Left lung (tissue), 14 donors: ENCODE measurements at places on chromosomes 3 and 15. TPM values are rescaled to one million over a fixed set of nuclear protein-coding genes. Genes with fewer than 3 reads are reported as not detected.

The MIX23 gene
- 40.5 TPM for polyA plus RNA-seq

GRCh38 chr3:129958755-129959154 lies 15.8 kb upstream of the TRH start:
- no peak for DNase-seq

- no peak for DNase-seq
These were observed 51.2 kb downstream of the SETD5 start for GRCh38 chr3:9448643-9449042.

GRCh38 chr3:184361532-184361931 lies at the start of the genes CLCN2 and POLR2H:
CLCN2 (minus strand) TSS chr3:184361605; CDS start chr3:184361479, 126 bp downstream.
POLR2H (plus strand) TSS chr3:184361710; CDS start chr3:184363493, 1,783 bp downstream.
- peak; percentile 72 for DNase-seq

DNA sequence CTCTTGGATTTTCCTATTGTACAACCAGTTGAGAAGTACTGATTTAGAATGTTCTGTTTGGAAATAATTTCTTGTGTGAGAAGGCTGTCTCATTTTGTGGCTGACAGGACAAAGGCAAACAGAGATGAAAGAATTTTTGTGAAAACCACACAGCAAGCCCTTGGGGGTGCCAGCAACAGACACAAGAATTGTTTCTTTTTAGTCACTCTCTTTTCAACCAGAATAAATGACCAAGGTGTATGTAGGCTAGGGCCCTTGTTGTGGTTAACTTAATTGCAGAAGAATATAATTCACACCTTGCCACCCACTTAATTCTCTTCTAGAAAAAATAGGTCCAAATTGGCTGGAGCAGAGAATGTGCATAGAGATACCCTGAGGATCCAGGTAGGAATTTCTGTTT lies 329.4 kb upstream of the TBC1D5 start:
- DNase-seq, result no peak

DNA sequence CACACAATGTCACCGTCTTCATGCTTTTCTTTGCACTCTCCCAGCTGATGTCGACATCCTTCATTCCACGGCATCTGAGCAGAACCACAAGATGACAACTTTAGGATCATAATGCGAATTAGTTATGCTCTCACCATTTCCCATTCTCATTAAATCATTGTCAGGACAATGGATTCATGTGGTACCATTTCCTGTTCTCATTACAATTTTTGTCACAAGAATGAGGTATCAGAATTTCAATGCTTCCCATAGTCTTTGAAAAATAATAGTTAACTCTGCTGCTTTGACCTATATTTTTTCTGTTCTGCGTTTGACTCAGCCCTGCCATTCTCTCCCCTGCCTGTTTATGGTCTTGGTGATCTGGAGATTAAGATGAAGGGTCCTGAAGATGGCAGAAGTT lies 175.7 kb upstream of the MDFIC2 start:
- DNase-seq, result no peak

- no peak for DNase-seq
These were observed 799.8 kb downstream of the NSUN3 start for GRCh38 chr3:94862703-94863102.

The ATP13A3 gene
- polyA plus RNA-seq, result 56.7 TPM

The ACAD9 gene
- polyA plus RNA-seq, result 43.6 TPM

The MESP1 gene
- 0.37 TPM for polyA plus RNA-seq

The ARNT2 gene
- 35.6 TPM for polyA plus RNA-seq

The EOMES gene
- 0.84 TPM for polyA plus RNA-seq

DNA sequence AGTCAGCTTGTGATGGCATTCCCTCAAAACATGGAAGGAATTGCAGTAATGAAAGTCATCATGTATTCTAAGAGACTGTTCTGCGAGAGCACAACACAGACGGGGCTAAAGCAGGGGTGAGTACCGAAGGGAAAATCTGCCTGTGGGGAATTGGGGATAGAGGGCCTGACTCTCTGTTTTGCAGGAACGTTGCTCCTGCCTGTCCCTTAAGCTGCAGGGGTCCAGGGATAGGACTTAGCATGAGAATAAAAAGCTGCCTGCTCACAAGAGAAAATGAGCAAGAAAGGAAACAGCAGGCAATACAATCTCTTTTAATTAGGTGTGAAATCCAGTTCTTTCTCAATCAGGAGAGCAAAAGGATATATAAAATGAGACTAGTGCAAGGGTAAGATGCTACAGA lies 62.2 kb downstream of the TIGIT start:
- no peak for DNase-seq

The C15orf62 gene
- 3.9 TPM for polyA plus RNA-seq

DNA sequence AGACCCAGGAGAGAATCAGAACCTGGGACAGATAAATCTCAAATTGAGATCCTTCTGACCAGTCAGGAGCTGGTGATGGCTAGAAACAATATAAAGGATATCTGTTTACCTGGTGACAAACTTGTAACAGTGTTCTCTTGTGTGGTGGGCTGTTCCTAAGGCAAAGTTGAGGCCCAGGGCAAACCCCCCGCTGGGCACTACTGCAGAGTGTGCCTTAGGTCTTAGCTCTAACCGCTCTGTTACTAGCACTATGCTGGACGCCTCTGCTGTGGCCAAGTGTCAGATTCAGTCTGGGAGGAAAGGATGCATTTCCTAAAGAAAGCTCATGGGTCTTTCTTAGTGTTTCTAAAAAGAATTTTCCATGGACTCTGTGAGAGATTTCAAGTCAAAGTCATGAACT lies 146.5 kb upstream of the MEIS2 start:
- DNase-seq, result no peak

DNA sequence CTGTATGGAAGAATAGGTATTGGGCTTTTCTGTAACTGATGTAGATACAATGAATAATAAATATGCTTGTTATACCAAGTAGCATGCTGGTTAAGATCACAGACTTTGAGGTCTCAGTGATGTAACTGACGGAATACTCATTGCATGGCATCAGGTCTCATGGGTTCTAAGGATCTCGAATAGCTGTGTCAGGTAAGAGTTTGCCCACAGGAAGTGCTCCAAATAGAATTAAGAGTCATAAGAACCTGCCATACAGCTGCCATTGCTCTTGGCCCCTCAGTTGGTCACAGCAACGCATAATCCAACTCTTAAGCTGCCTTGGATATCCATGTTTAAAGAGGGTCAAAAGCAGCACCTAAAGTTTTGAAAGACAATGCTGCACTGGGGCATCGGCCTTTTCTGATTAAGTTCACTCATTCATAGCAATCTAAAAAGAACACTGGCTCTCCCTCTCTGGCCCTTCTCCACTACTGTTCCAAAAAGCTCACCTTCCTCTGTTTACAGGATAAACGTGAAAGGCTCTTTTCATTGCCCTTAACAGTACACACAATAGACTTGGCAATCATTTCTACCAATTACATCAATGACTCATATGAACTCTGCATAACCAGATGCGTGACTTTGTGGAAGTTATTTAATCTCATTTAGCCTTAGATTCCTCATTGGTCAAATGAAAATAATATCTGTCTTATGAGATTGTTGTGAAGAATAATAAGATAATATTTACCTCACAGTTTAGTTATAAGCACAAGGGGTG lies 74.6 kb downstream of the ZBTB20 start:
- DNase-seq, result no peak

GRCh38 chr15:61225614-61226013 lies 3.5 kb downstream of the RORA start:
- DNase-seq, result no peak

DNA sequence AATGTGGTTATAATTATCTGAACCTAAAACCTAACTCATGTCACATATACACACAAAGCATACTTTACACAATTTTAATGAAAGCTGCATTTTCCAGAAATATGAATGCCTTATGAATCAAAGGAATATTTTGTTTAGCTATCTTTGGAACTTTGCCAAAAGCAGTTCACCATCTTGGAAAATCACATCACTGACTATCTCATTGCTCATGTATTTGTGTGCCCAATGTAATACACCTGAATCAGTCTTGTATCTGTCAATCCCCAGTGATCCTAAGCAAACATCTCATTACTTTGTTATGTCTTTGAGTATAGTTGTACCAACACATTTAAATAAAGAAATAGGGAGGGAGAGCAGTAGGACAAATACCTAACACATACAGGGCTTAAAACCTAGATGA lies 15.6 kb upstream of the CD47 start:
- DNase-seq, result no peak

The CNOT10 gene
- polyA plus RNA-seq, result 57.1 TPM

The ATP13A5 gene
- polyA plus RNA-seq, result 0.69 TPM

- no peak for DNase-seq
These were observed 310.5 kb upstream of the THBS1 start for GRCh38 chr15:39270221-39270855.

The RASGRF1 gene
- 15.9 TPM for polyA plus RNA-seq

The EPHB3 gene
- polyA plus RNA-seq, result 32.5 TPM

- no peak for DNase-seq
These were observed 20.0 kb downstream of the MEIS2 start for GRCh38 chr15:37080261-37080921.

The CATSPER2 gene
- 9.8 TPM for polyA plus RNA-seq

The ASB14 gene
- polyA plus RNA-seq, result 1.4 TPM

GRCh38 chr15:49438962-49439631 lies 16.1 kb downstream of the FGF7 start:
- peak; percentile 50 for DNase-seq

The SLCO3A1 gene
- polyA plus RNA-seq, result 12.5 TPM

- no peak for DNase-seq
These were observed 274.4 kb upstream of the ROBO2 start for GRCh38 chr3:76765511-76765910.

The MINAR1 gene
- 0.90 TPM for polyA plus RNA-seq

DNA sequence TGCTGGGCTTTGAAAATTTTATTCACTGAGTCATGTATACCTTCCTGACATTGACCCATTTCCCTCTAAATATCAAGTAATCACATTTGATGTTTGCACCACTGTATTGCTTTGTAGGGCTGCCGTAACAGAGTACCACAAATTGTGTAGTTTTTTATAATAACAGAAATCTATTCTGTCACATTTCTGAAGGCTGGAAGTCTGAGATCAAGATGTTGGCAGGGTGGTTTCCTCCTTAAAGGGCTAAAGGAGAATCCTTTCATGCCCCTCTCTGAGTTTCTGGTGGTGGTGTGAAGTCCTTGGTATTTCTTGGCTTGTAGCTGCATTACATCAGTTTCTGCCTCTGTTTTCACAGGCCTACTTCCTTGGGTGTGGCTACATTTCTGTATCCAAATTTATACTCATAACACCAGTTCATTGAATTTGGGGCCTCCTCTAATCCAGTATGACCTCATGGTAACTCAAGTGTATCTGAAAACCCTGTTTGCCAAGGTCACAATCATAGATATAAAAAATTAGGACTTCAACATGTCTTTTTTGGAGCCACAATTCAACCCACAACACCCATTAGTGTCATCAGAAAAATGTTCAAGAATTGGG lies 29.1 kb upstream of the ST6GAL1 start:
- no peak for DNase-seq

DNA sequence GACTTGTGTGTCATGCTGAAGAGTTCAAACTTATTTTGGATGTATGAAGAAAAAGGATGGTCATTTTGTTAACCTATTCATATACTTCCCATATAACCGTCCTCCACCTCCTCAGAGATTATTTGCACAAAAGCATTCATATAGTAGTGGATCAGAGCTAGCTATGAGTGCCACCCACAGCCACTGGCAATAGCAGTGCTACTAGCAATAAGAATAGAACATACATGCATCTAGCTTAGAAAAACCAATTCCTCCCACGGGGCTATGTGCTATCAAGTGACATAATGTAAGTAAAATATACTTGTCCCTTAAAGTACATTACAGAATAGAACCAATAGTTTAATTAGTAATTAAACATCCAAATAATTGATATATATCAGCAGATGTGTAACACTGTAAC lies 10.3 kb upstream of the ZBED2 start:
- DNase-seq, result no peak

- no peak for DNase-seq
These were observed 176.3 kb upstream of the ZNF385D start for GRCh38 chr3:21927261-21927660.

- no peak for DNase-seq
These were observed 200.0 kb downstream of the RORA start for GRCh38 chr15:61029082-61029481.

DNA sequence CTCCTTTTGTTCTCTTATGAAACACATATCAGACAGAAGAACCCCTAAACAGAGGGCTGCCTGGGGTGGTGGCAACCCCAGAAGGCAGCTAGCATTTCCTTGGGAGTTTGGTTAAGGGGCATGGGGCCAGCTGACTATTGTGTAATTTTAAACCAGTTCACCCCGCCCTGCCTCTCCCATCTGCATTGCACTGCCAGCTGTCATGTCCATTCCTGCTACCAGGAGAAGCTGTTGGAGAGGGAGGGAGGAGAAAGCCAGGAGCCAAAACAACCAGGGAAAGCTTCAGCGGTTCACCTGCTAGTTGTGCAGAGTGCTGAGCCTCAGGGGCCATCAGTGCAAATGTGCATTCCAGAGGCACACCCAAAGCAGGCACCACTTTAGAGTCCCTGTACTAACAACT lies 47.6 kb upstream of the ATP1B3 start:
- DNase-seq, result no peak

DNA sequence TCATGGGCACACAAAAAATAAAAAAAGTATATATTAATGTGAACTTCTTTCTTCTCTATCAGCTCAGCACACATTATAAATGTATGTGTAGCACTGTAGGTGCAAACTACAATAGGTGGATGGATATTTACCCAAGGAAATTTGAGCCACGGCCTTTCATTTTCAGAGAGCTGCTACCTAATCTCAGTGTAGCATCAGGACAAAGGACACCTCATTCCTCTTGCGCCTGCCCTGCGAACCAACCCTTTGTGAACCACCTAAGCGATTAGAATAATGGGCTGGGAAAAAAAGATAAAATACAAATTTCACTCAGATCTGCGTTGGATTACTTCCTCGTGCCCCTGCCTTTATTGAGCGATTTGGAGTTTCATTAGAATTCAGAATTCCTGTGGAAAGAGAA lies 263.2 kb downstream of the NR2F2 start:
- DNase-seq, result no peak

The C2CD4A gene
- 0.06 TPM for polyA plus RNA-seq

DNA sequence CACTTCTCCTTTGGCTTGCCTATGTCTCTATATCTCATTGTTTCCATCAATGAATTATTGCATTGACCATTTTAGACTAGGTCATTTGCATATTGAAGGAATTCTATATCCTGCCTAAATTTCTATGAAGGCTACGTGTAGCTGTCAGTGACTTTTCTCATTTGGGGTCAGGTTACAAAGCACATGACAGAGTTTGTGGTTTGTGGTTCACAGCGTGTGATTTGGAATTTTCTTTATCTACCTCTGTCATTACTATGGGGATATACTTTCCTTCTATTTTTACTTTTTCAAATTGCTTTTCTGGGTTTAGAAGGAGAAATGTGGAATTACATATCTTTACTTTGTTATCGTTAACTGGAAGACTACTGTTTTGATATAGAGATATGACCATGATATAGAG lies 317.3 kb upstream of the CFAP20DC start:
- no peak for DNase-seq

The CHDH gene
- 3.3 TPM for polyA plus RNA-seq

The SKOR1 gene
- 0.57 TPM for polyA plus RNA-seq

DNA sequence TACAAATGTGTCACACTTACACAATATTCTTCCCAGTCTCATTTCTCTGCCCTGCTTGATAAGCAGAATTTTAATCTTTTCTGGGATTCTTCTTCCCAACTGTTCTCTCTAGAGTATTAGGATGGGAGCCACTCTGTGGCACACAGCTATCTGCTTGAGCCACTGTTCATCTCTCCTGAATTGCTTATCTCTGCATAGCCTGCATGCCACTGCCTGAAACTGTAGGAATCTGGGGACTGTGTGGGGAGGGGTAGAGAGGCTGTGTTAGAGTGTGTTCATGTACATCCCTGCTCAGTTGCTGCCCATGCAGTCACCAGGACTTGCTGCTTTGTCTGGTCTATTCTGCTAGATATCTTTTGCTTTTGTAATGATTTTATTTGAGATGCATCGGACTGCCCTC lies 2.3 kb upstream of the OR4F6 start:
- DNase-seq, result no peak

The C3orf20 gene
- 0.14 TPM for polyA plus RNA-seq

The NANOGP8 gene
- not detected for polyA plus RNA-seq
